ENCODE measurements at places on chromosomes 6 and 20. TPM values are rescaled to one million over a fixed set of nuclear protein-coding genes. Genes with fewer than 3 reads are reported as not detected.
A peak's percentile ranks its signal among the peaks of the same experiment; 100 is the strongest.

The BPIFB6 gene
- not detected for polyA plus RNA-seq

GRCh38 chr6:47131773-47132172 is 89.6 kb upstream of the ADGRF1 start:
- DNase-seq, result no peak

DNA sequence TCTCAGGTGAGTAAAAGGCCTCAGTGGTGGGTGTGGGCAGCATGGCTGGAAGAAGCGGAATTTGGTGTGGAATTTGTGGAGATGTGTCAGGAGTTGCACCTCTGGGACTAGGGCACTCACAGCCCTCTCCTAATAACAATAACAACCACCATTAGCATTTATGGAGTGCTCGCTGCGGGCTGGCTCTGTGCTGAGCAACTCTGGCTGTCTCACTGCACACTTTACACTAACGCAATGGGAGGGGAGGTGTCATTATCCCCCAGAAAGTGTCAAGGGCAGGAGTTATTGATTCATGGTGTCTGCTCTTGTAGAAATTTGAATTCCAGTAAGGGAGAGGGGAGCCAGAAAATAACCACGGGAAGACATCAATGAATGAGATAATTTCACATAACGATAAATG is 22.7 kb upstream of the SCRT2 start:
- no peak for DNase-seq

GRCh38 chr6:113530769-113531168 is 326.4 kb upstream of the MARCKS start:
- DNase-seq, result no peak

- no peak for DNase-seq
Observed at GRCh38 chr6:109477725-109478124, 5.3 kb downstream of the ZBTB24 start.

DNA sequence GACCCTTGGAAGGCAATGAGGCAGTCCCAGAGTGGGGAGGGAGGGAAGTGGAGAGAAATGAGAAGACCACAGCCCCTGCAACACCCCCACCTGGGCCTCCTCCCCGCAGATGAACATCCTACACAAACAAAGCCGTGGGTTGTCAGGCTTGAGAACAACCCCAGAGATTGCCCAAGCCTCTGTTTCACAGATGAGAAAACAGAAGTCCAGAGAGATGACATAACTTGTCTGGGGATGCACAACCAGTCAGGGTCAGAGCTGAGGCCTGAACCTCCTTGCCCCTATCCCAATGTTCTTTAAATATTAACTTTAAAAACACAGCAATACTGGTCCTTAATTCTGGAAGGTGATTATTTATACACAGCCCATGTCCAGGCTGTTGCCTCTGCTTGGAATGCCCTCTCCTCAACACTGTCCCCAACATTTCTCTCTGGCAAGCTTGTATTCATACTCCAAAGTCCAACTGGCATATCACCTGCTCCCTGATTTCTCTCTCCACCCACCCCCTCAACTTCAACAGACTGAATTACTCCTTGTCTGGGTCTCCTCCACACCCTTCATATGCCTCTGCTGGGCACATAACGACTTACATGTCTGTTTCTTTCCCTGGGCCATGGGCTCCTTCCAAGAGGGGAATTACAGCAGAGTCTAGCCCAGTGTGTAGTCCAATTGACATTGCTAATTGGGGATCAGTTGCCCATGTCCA is 135.5 kb upstream of the LRFN2 start:
- no peak for DNase-seq

- peak; percentile 60 for DNase-seq
Observed at GRCh38 chr6:33737267-33738026, 9.3 kb downstream of the IP6K3 start.

DNA sequence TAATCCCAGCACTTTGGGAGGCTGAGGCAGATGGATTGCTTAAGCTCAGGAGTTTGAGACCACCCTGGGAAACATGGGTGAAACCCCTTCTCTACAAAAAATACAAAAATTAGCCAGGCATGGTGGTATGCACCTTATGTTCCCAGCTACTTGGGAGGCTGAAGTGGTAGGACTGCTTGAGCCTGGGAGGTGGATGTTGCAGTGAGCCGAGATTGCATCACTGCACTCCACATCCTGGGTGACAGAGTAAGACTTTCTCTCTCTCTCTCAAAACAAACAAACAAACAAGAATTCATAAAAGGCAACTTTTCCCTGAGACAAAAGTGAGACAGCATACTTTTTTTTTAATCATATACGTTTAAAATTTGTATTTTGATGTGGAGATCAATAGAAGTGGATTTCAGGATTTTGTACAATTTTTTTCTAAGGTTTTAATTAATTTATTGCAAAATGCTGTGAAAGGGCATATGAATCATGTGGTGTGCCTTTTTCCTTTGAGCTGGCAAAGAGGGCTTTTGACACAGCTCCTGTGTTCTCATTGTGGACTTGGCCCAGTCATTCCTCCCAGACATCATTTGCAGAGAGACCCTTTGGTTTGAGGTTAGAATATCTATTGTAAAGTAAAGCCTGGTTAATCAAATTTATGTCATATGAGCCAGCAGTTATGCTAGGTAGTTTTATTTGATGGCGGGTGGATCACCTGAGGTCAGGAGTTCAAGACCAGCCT is 77.1 kb downstream of the TULP4 start:
- no peak for DNase-seq

The LY6G6C gene
- 0.08 TPM for polyA plus RNA-seq

GRCh38 chr20:13280609-13281324 is 59.7 kb downstream of the ISM1 start:
- no peak for DNase-seq

DNA sequence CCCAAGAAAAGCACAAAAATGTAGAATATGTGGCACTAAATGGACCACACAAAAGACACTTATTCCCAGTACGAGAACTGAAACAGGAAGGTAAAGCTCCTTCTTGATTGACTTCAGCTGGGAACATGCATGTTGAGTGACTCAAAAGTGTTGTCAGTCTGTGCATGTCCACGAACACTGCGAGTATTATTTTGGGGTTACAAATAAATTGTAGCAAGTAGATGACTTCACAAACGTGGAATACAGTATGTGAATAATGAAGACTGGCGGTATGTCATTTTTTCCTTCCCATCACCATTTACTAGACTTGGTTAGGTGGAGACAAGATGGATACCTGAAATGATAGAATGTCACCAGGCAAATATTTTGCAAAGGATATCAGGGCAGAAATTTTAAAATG is 45.4 kb downstream of the L3MBTL3 start:
- DNase-seq, result no peak

- DNase-seq, result no peak
Observed at GRCh38 chr6:125086716-125087115, 66.9 kb upstream of the TPD52L1 start.

The HTR1E gene
- polyA plus RNA-seq, result 0.02 TPM

DNA sequence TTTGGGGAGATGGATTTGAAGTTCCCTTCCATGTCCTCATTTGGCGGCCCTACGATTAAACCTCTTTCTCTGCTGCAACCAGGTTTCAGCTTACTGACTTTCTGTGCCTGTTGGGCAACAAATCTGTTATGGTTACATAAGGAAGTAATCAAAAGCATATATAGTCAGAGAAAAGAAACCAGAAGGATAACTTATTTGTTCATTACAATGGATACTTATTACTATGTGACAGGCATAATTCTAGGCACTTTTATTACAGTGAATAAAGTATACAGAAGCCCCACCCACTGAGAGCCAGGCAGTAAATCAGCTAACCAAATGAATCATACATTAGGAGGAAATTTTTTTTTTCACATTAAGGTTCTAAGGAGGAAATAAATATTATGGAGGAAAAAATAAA is 9.6 kb upstream of the TRIM31 start:
- DNase-seq, result no peak

The RIPPLY2 gene
- 0.33 TPM for polyA plus RNA-seq

GRCh38 chr20:41356951-41357350 is 9.7 kb downstream of the EMILIN3 start:
- DNase-seq, result no peak

GRCh38 chr20:25011261-25011660 is 18.7 kb upstream of the APMAP start:
- no peak for DNase-seq

- DNase-seq, result no peak
Observed at GRCh38 chr6:42720739-42721138, 1.7 kb downstream of the PRPH2 start.

DNA sequence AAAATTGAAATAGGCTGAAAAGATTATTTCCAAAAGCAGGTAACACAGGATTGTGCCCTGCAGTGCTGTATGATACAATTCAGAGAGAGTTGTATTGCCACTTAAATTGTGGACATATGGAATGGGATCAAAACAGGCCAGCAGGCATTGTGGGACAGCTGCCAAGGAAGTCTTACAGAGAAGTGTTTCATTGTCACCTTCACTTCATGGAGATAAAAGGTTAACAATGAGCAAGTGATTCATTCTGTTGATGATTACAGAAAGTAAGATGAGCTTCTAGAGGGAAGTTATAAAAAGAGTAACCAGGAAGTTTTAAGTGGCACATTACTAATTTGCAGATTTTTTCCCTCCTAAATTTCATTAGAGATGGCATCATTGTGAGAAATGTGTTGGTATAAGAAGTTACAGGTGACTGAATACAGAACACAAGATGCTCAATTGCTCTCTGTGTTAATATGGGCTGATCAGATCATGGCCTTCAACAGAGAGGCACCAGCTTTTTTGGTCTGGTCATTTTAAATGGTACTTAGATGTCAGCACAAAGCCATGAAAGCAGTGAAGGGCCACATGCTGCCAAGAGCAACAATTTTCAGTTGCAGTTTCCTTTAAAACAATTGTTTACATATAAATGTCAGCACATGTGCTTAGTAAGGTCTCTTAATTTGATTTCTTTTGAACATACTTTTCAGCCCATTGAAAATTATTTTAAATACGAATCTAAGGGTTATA is 402.5 kb upstream of the FKBP1C start:
- DNase-seq, result no peak

DNA sequence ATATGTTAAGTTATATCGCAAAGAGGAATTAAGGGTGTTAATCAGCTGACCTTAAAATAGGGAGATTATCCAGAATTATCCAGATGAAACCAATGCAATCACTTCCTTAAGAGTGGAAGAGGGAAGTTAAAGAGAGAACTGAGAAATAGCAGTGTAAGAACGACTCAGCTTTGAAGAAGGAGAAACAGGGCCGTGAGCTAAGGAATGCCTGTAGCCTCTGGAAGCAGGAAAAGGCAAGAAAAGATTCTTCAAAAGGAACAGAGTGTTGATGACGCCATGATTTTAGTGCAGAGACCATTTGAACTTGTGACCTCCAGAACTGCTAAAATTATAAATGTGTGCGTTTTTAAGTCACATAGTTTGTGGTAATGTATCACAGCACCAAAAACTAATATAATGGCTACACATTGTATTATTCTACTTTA is 32.7 kb downstream of the ILRUN start:
- DNase-seq, result no peak

- DNase-seq, result peak; percentile 9
Observed at GRCh38 chr6:138291849-138292181, 73.5 kb upstream of the PBOV1 start.

GRCh38 chr20:2663364-2663886 is 591 bp downstream of the IDH3B start:
- DNase-seq, result no peak

DNA sequence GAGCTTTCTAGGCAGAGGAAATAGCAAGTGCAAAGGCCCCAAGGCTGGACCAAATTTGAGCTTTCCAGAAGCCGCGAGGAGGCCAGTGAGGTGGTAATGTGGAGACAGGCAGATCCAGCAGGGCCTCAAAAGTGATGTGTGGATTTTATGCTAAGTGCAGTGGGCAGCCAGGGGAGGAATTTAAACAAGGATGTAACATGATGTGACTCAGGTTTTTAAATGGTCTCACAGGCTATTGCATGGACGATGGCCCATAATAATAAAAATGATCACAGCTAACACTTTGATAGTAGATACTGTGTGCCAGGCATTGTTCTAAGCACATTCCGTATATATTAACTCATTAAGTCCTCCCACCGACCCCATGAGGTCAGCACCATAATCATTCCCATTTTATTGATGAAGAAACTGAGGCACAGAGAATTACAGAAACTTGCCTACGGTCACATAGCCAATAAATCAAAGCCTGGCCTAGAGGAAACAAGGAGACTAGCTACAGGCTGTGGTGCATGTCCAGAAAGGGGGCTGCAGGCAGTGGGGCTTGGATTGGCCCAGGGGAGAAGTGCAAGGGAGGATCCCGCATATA is 18.0 kb upstream of the PREX1 start:
- DNase-seq, result no peak

GRCh38 chr6:55536391-55536956 is 42.5 kb downstream of the HMGCLL1 start:
- DNase-seq, result no peak

DNA sequence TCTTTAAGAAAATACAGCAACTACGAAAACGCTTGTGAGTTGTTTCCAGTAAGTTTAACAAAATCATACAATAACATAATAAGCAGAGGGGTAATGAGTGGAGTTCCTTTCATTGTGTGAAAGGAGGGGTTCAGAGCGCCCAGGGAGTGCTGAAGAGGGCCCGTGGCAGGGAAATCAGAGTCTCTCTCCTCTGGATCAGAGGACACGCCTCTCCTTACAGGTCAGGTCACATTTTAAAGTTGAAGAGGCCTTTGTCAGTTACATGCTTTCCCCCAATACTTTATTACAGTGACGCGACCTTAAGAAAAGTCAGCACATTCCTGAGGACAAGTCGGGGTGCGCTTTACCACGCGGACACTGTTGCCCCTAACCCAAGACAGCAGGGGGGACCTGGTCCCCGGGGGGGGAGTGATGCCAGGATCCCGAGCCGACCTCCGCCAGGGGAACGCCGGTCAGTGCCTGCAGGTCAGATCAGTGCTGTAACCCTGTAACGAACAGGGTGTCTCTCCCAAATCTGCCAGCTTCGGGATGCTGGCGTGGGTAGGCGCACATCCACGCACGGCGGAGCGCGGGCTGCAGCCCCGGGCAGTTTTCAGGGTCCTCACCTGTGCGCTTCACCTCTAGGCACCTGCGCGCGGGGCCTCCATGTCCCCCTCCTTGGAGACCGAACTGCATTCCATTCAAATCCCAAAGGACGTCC is 848 bp downstream of the DACT2 start:
- DNase-seq, result no peak

DNA sequence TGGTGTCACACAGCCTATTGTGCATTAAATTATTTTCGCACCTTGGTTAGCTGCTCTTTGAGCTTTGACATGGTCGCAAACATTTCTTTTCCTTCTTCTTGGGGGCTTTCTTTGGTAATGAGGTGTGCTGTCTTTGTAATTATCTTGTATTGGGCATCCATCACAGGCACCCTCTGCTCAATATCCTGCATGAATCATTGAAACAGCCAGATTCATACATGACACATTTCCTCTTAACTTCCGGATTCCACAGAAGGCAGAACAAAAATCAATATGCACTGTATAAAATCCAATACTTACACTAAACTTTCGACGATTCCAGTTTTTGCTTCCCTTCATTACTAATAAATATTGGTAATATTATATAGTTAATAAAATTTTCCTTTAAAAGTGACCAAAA is 175.6 kb downstream of the SYNE1 start:
- DNase-seq, result no peak

Measured in SK-N-SH (cell line).